ENCODE measurements at places on chromosomes 3 and 15.

DNA sequence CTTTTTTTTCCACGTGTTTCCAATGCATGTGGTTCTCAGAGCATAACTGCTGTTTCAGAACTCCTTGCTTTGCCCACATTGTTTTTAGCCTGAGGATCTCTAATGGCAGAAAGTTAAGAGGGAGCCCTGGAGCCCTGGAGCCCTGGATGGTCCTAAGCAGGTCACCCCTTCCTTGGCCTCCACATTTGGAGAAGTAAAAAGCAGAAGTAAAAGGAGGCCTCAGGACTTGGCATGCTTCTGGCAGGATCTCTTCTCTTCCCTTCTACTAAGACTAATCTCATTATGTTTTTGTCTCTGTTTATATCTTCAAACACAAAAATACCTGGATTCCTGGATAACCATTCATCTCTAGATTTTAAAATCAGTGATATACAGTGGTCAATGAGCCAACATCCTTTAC, 50.1 kb downstream of the P2RY1 start:
- no peak for DNase-seq

DNA sequence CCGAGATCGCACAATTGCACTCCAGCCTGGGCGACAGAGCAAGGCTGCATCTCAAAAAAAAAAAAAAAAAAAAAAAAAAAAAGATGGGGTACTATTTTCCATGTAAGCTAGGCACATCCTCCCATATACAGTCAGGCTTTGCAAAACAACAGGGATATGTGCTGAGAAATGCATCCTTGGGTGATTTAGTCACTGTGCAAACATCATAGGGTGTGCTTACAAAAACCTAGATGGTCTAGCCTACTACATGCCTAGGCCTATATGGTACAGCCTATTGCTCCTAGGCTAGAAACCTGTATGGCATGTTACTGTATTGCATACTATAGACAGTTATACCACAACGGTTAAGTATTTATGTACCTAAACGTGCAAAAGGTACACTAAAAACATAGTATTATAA, 75.0 kb downstream of the TTBK2 start:
- no peak for DNase-seq

GRCh38 chr15:86014016-86014415, 65.7 kb upstream of the AGBL1 start:
- DNase-seq: no peak

DNA sequence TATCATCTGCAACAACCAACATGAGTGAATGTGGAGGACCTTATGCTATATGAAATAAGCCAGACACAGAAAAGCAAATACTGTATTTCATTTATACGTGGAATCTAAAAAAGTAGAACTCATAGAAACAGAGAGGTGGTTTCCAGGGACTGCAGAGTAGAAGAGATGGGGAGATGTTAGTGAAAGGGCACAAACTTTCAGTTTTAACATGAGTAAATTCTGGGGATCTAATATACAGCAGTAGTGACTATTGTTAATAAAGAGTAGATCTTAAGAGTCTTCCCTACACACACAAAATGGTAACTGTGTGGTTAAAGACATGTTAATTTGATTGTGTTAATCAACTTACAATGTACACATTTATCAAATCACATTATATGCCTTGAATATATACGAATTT, 20.9 kb upstream of the MELTF start:
- no peak for DNase-seq

- DNase-seq: no peak
Measured at GRCh38 chr3:33430571-33430970, 9.6 kb downstream of the UBP1 start.

Data from pulmonary artery endothelial cell (primary cell).